ENCODE measurements at places on chromosomes 4 and X.
A peak's percentile ranks its signal among the peaks of the same experiment; 100 is the strongest.

DNA sequence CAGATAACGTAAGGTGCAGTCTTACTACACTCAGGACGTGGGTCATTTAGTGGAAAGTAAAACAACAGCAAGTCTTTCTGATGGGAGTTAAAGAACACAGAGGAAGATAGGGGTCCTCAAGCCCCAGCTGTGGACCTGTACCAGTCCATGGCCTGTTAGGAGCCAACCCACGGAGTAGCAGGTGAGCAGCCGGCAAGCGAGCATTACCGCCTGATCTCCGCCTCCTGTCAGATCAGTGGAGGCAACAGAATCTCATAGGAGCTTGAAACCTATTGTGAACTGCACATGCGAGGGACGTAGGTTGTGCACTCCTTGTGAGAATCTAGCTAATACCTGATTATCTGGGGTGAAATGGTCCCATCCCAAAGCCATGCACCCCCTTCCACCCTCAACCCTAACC is 1180.8 kb downstream of the FSTL5 start:
- no peak for DNase-seq

- DNase-seq: peak; percentile 65
Measured at GRCh38 chr4:188408244-188409030, 269.2 kb downstream of the TRIML1 start.

DNA sequence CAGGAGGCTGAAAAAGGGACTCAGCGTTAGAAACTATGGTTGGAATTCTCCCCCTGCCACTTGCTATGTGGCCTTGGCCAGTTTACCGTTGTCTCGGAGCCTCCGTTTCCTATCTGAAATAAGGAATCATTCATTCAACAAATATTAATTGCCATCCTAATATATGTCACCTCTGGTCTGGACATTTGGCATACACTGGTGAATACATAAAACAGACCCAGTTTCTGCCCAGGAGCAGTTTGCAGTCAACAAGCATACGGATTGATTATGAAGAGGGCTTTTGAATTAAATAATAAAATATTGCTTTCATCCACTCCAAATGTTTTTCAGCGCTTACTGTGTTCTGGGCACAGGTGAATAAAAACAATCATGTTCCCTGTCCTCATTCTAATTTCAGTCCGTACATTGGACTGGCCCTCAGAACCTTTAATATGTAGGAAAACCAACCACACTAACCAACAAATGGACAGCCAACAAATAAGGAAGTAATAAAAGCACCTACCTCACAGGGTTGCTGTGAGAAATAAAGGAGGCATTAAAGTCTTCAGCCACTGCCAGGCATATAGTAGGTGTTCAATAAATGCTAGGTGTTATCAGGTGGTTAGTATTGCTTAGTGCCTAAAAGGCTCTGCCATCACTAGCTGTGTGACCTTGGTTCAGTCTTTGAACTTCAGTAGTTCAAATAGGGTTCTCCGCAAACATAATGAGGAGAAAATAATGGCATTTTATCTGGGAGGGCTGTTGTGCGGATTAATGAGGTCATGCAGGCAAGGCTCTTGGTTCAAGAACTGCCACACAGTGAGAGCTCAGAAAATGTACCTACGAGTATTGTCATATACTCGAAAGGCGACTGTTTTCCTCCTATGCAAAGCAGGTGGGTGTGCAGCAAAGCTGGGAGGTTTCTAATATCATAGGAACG is 7.3 kb upstream of the GSX2 start:
- DNase-seq: no peak

- DNase-seq: peak; percentile 42
Measured at GRCh38 chr4:174423257-174423944, 98.9 kb downstream of the HPGD start.

DNA sequence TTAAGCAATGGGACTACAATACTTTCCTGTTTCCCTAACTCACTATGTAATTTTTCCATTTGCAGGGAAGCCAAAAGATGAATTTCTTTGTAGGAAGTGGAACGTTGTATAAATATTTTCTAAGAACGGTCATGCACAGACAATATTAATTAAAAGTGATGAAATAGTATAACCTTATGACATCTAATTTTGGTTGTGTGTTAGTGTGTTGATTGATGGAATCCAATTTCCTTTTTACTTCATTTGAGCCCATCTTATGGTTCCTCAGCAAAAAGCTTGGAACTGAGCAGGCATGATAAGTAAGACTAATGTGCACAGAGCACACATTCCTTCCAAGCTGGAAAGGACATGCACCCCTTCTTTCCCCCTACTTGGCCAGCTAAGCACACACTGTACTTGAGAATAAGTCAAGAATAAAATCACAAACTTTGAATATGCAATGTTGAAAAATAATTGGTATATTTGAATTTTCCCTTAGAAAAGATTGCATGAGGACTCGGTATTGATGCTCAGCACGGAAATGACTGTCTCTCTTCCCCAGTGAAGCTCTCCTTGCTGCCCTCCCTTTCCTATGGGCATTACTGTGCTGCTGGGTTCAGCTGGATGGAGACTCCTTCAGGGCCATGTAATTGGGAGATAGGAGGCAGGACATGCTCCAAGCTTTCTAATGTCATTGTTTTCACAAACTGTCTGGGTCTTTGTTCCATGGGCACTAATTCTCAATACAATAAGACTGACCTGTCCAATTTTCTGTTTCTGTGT is 19.2 kb upstream of the PDLIM3 start:
- DNase-seq: no peak

- no peak for DNase-seq
Measured at GRCh38 chr4:174828845-174829701, at the start of gene GLRA3. TSS of gene GLRA3 (minus strand) at chr4:174829247. CDS start at chr4:174828811, 436 bp downstream.

DNA sequence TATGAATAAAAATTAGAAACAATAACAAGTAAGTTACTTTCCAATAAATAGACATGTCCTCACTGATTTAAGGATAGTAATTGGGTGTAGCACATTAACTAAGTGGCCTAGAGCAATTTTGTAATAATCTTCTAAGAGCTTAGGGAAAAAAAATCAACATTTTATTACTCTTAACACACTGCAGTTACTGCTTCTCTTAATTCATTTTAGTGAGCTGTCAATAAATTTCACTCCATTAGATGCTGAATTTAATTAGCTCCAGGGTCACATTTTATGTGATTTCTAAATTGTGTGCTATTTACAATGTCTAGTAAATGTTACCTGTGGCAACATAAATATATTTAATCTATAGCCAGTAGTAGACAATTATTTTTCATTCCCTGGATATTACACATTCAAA is 612.0 kb downstream of the C4orf33 start:
- DNase-seq: no peak

GRCh38 chr4:1927675-1928074 is 56.5 kb downstream of the NSD2 start:
- DNase-seq: peak; percentile 43

GRCh38 chrX:14295426-14295825 is 233.9 kb upstream of the GLRA2 start:
- no peak for DNase-seq

GRCh38 chr4:31246856-31247255 is 526.7 kb downstream of the PCDH7 start:
- DNase-seq: no peak

GRCh38 chr4:7837597-7838135 is 102.0 kb downstream of the AFAP1 start:
- DNase-seq: no peak

DNA sequence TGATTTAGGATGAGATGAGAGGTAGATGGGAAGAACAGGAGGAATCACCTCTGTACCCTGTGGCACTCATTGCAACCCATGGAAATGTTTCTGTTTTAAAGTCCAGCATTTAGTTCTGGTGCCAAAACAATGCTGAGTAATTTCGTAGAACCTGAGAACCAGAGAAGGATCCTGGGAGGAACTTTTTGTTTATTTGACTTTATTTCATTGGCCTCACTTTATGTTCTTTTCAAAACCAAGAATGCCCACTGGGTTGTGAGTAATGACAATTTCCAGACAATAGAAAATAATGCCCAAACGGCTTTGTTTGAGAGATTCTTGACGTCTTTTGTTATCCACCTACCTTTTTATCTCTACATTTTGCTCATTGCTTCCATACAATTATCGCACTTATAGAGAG is 111.3 kb downstream of the SHROOM3 start:
- no peak for DNase-seq

DNA sequence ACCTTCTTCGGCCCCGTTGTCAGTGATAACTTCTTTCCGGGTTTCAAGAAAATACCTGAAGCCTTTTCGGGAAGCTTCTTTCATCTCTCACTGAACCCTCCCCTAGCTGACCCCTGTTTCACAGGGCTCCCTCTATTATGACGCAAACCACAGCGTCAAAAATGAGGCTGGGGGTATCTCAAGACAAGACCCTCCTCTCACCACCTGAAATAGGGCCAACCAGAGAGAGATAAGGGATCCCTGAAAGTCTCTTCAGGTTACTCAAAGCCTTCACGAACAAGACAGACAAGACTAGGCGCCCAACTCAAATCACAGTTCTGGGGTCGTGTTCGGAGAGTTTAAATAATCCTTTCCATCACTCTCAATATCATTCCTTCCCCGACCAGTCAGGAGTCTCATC is 1.2 kb downstream of the PHF8 start:
- no peak for DNase-seq

DNA sequence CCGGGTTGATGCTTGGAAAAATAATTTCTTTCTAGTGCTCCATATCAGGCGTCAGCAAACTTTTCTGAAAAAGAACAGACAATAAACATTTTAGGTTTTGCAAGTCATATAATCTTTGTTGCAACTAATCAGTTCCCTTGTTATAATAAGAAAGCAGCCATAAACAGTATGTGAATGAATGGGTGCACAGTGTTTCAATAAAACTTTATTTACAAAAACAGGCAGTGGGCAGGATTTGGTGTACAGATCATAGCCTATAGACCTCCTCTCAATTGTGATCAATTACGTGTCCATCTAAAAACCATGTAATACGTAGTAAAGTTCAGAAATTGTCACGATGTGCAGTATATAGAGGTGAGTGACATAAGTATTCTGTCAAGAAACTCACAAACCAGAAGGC is 143.4 kb downstream of the AREG start:
- no peak for DNase-seq

GRCh38 chrX:134554291-134554690 is 94.3 kb downstream of the HPRT1 start:
- DNase-seq: no peak

DNA sequence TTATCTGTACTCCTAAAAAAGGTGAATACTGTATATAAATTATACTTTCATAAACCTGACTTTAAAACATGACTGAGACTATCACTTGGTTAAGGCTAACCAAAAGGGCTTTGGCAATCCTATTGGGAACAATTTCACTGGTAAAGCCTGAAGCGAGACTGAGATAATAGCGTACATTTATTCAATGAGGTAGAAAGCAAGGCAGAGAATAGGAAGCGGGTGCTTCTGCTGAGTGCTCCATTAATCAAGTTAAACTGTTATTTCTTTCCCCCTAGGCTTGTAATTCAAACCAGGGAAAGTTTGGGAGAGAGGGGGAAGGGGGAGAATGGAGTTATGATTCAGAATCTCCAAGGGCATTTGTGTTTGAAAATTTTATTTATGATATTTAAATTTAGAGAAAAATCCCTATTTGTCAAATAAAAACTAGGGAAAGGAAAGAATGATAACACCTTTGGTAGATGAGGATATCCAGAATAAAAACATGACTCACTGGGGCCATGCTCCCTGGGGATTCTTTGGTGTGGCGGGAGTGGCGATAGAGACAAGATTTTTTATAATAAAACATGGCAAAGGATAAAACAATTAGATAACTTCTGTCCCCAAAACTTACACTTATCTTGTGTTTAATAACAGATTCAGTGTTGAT is 34.6 kb upstream of the SORBS2 start:
- no peak for DNase-seq

DNA sequence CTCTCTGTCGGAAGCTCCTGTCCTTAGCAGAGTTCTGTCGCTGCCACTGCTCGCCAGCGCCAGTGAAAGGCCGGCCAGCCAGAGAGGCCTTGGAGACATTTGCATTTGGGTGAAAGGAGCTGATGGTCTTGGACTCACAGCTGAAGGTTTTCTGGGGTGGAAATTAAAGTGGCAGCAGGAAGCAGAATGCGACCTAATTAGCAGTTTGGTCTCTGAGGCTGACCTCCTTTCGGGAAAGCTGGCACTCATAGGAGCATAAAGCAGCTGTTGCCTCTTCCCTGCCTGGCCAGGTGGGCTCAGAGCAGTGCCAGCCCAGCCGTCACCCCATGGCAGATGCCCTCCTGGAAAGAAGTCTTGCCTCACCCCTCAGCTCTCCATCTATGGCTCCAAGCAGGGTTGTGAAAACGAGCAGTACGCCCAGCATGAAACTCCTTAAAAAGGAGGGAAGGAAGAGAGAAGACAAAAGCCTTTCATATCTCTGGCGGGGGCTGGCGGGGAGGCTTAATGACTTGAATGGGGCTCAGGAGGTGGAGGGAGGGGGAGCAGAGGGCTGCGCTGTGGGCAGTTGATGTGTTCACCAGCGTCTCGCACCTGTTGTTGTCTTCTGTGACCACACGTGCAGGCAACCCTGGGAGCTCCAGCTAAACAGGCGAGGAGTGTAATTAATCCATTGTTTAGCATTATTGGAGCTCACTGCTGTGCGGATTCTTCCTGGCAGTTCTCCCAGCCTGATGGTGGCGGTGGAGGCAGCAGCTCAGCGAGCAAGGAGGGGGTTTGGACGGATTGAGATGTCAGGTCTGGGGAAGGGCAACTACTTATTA is 264.0 kb downstream of the MID1IP1 start:
- DNase-seq: no peak

DNA sequence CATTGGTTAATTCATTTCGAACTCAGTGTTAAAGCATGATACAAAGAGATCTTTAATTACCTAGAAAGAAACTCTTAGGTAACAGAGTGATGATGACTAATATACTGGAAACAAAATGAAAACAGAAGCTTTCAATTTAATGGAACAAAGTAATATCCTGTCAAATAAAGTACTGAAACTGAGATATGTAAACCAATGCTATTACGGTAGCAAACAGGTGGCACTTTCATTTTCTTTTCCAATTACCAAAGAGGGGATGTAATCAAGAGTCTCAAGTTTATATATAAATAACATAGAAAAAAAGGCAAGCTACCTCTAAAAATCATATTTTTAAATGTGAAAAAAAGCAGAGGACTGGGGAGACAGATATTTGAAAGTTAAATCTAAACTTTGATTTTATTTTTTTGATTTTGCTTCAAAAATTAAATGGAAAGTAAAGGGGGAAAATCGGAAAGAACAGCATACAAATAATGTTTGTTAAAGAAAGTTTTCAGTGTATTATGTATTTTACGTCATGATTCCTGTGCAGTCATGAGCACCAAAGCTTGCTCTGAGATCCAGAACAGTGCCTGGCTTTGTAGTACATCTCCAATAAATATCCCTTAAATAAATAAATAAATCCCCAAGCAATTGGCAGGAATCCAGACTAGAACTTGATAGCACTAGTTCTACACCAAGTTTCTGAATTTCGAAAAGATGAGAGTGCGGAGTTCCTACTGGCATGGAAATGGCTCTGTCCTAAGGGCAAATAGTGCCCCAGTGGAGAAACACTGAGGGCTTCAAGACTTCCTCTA is 25.0 kb upstream of the RAPGEF2 start:
- DNase-seq: no peak

- no peak for DNase-seq
Measured at GRCh38 chr4:25160714-25161592, 704 bp upstream of the SEPSECS start.

DNA sequence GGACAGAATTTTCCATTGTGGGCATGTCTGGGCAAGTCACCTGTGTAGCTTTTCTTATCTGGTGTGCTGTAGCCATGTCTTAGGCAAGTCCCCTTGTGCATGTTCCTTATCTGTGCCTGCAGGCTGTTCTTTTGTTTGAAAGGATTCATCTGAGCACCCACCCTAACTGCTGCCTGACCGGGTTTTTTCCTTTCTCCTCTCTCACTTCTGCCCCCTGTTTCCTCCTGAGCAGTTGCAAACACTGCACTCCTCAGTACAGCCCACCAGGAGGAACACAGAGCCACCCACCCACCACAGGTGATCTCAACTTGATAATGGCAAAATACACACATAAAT is 29.2 kb upstream of the IL9R start:
- no peak for DNase-seq

GRCh38 chr4:40316782-40317635 is 18.1 kb upstream of the CHRNA9 start:
- DNase-seq: peak; percentile 94

All from AG10803 (cell line).